ENCODE measurements at places on chromosomes 3 and 15.

GRCh38 chr3:145005427-145005826, 1033.8 kb downstream of the DIPK2A start:
- no peak for DNase-seq

DNA sequence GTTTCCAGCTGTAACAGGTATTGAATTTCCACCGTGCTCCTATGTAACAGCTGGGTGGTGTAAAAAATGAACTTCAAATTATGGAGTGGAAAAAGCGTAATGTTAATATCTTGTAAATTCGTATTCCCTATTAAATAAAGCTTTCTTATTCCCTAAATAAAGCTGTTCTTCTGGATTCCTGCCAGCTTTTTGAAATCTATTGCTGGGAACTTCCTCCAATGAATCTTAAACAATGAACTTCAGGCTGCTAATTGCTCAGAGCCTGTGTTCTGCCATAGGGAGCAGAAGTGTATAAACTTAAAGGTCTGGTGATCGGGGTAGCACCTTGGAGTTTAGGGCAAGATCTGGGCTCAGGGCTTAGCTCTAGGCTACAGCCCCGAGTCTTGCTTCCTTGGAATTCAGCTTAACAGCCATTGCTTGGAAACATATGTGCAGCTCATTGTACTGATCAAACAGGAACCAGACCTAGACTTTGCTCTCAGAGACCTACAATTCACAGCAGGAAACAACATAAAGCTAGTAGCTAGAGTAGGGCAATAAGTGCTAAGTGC, 1.4 kb downstream of the ARL14 start:
- no peak for DNase-seq

GRCh38 chr15:64438653-64439447, 21.5 kb upstream of the ZNF609 start:
- DNase-seq: no peak

GRCh38 chr3:197798863-197799262, 7.8 kb downstream of the LRCH3 start:
- no peak for DNase-seq

- no peak for DNase-seq
These were observed 19.5 kb downstream of the TKT start for GRCh38 chr3:53236112-53236841.

DNA sequence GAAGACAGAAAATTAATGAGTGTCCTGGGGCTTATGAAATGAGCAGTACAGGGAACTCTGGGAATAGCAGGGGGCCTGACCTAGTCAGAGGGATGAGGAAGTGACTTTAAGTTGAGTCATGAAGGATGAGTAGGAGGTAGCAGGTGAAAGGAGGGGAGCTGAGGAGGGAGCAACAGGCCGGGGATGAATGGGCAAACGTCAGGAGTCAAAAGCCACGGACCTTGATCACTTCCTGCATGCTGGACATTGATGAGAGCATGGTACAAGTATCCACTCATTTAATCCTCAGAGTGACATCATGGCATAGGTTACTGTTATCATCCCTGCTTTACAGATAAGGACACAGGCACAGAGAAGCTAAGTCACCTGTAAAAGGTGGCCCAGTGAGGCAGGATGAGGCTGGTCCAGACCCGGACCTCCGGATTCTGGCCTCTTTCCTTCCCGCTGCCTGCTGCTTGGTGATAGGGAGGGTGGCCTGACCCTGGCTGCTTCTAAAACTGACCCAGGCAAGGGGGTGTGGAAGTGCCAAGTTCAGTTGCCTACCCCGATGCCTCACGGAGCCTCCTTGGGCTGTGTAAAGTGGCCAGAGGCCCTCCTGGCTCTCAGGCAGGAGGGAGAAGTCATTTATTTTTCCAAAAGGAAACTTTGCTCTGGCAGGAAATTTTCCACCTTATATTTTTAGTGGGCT, 7.6 kb downstream of the CORO2B start:
- no peak for DNase-seq

DNA sequence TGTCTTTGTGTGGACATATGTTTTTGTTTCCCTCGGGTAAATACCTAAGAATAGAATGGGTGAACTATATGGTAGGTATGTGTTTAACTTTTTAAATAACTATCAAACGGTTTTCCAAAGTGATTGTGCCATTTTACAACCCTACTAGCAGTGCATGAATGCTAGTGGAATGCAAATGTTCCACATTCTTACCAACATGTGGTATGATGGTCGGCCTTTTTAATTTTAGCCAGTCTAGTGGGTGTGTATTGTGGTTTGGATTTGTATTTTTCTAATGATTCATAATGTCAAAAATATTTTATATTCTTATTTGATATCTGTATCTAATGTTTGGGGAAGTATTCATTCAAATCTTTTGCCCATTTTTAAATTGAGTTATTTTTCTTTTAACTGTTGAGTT, 68.2 kb upstream of the SMAD3 start:
- DNase-seq: no peak

DNA sequence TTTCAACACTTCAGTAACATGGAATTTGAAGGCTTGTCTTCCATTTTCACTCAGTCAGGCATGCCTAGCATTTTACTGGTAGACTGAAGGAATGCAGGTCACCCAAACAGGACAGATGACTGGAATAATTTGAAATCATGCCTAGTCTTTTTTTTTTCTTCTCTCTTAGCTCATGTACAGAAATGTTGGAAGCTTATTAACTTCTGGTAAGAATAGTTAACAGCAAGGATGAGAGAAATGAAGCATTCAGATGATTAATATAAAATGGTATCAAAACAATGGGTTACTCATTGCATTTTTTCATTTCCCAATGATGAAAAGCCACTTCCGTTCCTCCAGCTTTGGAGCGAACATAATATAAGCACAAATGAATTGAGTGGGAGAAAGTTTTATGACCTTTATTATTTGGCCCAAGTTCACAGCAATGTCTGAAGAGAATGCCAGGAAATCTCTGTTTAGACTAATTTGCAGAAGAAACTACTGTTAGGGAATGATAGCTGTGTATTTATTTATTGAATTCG, 431.6 kb upstream of the RASGRP1 start:
- no peak for DNase-seq

GRCh38 chr3:159252772-159253384, 451.0 kb downstream of the MFSD1 start:
- DNase-seq: peak; percentile 14

DNA sequence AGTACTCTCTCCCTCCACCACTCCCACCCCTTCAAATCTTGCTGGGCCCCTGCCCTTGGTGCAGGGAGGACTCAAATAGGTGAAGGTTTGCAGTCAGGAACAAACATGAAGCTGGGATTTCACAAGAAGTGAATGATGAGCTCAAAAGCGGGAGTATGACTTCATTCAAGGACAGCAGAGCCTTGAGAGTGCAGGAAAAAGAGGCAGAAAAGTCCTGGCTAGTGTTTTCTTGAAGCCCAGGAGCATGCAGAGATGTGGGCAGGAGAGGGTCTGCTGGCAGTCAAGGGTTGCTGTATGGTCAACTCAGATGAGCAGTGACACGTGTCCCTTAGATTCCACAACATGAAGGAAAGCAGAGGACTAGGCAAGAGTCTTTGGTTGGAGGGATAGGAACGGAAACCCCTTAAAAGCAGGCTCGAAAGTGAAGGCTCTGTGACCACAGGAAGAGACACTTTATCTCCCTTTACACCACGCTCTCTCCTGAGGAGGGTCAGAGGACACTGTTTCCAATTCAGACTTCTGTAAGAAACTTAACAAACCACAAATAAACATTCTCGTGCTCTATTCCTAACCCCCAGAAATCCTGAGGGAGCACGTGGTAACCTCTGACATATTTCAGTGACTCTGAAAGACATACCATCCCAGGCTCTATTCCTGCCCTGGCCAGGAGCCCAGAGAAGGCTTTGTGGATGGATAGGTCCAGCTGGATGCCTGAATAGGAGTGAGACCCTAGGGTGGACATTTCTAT, 168.0 kb upstream of the NDN start:
- DNase-seq: no peak

- DNase-seq: no peak
These were observed 15.7 kb upstream of the DPPA4 start for GRCh38 chr3:109353057-109353456.

- no peak for DNase-seq
These were observed 348.4 kb upstream of the IL12A start for GRCh38 chr3:159640225-159640624.

DNA sequence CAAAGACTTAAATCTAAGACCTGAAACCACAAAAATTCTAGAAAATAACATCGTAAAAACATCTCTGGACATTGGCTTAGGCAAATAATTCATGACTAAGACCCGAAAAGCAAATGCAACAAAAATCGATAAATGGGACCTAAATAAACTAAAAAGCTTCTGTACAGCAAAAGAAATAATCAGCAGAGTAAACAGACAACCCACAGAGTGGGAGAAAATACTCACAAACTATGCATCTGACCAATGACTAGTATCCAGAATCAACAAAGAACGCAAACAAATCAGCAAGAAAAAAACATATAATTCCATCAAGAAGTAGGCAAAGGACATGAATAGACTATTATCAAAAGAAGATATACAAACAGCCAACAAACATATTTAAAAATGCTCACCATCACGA, 749.4 kb downstream of the PLOD2 start:
- no peak for DNase-seq

- no peak for DNase-seq
These were observed 63.3 kb downstream of the RLBP1 start for GRCh38 chr15:89157918-89158564.

- DNase-seq: no peak
These were observed 117.7 kb upstream of the TP63 start for GRCh38 chr3:189513281-189514117.

- no peak for DNase-seq
These were observed 234.9 kb downstream of the NTRK3 start for GRCh38 chr15:88021601-88022000.

DNA sequence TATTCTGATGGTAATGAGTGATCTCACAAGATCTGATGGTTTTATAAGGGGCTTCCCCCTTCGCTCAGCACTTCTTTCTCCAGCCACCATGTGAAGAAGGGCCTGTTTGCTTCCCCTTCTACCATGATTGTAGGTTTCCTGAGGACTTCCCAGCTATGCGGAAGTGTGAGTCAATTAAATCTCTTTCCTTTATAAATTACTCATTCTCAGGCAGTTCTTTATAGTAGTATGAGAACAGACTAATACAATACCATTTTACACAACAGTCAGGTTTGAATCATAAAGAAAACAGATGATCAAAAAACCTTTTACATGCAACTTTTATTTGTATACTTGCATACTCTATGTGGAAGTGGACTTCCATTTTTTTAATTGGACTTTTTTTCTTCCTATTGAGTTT, 46.7 kb upstream of the CBLB start:
- no peak for DNase-seq

DNA sequence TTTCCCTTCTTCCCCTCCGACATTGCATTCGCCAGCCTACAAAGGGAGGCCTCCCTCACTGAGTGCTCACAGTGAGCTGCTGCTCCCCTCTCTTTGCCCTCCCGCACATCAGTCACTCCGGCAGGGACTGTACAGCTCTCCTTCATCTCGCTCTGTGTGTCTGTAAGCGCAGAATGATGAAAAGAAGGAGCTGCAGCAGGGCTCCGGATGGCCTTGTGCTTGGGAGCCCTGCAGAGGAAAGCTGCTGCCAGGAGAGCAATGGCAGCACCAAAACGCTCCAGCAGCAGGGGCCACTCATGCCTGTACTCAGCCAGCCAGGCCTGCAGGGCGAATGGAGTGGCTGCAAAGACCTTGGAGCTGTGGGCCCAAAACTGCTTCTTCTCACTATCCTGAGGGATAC, 107.0 kb upstream of the NSMCE3 start:
- no peak for DNase-seq

DNA sequence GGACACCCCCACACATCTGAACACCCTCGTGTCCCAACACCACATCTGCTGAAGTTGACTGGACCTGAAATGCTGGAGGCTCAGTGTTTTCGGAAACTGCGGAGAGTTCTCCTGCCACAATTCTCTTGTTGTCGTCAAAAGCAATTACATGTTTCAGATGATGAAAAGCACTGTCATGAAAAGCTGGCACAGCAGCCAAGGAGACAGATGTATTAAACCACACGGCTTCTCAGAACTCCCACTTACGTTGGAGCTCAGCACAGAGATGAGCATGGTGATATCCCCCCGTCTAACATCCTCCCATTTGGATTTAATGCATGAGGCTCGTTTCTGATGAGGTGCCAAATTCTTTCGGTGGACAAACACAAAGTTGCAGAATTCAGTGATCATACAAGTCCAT, 180.1 kb downstream of the RORA start:
- DNase-seq: no peak

GRCh38 chr15:51706926-51707608, 25.8 kb downstream of the SCG3 start:
- DNase-seq: no peak

DNA sequence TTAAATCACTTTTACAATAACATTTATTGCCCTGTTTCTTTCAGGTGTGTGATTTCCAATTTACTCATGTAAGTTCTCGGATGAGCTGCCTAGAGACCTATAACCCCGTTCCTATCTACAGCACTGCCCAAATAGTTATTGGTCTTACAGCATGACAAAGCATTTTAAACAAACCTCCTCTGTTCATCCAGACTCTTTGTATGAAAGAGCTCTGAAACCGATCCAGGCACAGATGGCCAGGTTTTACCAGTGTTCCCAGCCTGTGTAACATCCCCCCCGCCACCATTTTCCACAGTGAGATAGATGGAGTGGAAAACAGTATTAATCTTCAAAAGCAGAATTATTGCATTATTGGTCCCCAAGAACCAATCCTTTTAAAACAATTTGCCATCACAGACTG, 59.0 kb upstream of the SPTSSB start:
- DNase-seq: no peak

GRCh38 chr3:16496008-16496407, 17.5 kb downstream of the RFTN1 start:
- DNase-seq: no peak

GRCh38 chr3:160287666-160288065, 62.4 kb downstream of the C3orf80 start:
- DNase-seq: no peak

Measured in NCI-H345 (cell line).